ENCODE measurements at places on chromosomes 13 and 19.

- DNase-seq, result no peak
Observed at GRCh38 chr19:29535214-29535831, 9.5 kb downstream of the VSTM2B start.

GRCh38 chr13:34758628-34759027 is 183.4 kb upstream of the NBEA start:
- no peak for DNase-seq

GRCh38 chr13:101417043-101417406 is 717 bp upstream of the NALCN start:
- no peak for DNase-seq

DNA sequence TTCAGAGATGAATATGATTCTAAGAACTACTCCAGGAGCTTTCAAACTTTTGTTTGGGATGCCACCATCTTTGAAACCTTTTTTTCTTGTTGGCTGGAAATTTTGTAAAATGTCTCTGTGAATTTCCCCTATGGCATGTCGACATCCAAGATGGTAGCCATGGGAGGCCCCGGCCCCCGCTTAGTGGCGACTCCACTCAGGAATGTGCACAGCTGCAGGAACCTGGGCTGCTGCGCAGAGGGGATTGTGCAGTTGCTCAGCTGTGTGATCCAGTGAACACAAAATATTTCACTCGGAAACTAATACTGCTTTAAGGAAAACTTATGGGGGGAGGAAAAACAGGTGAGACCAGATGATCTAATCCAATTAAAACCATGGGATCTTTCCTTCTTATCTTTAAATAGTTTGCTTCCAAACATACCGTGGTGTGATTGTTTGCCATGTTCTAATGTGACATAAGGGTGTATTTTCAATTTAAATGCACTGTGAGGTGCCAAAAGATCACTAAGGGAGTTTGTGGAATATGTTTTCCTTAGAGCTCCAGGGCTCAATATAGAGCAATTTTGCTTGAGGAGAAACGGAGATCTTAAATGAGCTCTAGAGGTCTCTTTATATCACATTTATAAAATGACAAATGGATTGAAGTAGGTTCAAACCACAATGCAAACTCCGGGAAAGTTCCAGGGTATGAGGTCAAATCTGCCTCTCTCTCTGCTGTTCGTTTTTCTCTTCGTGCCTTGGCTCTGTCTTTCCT is 497.7 kb downstream of the FGF9 start:
- DNase-seq, result no peak

DNA sequence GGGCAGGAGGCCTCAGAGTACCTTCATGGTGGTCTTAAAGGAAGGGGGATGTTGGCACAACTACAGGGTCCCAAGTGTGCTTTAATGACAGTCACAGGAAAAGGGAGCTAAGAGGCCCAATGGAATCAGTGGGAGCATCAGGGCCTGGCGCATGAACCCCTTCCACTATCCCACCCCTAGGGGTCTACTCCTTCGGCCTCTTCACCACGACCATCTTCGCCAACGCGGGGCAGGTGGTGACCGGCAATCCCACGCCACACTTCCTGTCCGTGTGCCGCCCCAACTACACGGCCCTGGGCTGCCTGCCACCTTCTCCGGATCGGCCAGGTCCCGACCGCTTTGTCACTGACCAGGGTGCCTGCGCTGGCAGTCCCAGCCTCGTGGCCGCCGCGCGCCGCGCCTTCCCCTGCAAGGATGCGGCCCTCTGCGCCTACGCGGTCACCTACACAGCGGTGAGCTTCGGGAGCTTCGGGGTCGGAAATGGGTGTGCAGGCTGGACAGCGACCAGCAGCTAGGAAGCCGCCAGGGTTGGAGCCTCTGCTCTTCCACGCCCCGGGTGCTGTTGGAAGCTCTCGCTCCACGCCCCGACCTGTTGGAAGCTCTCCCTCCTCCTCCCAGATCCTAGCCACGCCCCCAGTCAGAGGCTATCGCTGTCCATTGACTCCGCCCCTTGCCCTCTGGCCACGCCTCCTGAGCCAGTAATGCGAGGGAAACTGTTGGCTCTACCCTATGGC is 6.0 kb downstream of the PLPPR2 start:
- DNase-seq, result peak; percentile 50

GRCh38 chr13:88866195-88866594 is 1195.0 kb downstream of the SLITRK5 start:
- DNase-seq, result no peak

DNA sequence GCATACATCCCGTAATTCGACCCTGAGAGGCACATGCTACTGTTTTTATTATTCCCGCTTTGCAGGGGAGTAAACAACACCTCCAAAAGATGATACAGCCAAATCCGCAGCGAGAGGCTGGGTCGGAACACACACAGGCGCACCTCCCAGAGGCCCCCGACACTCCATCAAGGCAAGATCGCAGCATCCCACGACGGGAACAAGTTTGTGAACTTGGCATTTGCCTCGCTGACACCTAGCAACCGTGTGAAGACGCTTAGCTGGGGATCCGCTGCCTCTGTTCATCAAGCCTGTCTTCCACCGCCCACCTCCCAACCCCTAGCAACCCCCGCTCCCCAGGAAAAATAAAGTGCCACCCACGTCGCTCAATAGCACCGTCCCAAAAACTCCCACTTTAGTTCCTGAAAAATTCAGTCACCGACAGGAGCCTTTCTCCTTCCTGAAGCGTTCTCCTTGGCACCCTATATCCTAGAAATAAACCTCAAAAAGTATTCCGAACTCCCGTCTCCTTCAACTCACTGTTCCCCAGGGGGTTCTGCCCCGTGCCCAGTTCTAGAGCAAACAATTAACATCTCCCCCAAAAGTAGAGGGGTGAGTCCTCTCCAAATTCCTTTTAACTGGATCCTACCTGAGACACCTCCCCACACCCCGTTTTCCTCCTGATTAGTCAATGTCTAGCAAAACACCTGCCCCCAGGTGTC is 1.7 kb downstream of the GNG7 start:
- DNase-seq, result no peak

DNA sequence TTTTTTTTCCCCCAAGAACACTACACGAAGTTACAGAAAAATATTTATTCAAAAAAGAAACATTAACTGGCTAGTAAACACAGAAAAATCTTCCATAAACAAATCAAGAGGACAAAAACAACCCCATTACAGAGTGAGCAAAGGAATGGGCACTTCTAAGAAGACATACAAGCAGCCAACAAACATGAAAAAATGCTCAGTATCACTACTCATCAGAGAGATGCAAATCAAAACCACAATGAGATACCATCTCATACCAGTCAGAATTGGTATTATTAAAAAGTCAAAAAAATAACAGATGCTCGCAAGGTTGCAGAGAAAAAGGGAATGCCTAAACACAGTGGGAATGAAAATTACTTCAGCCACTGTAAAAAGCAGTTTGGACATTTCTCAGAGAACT is 131.7 kb downstream of the UGGT2 start:
- no peak for DNase-seq

DNA sequence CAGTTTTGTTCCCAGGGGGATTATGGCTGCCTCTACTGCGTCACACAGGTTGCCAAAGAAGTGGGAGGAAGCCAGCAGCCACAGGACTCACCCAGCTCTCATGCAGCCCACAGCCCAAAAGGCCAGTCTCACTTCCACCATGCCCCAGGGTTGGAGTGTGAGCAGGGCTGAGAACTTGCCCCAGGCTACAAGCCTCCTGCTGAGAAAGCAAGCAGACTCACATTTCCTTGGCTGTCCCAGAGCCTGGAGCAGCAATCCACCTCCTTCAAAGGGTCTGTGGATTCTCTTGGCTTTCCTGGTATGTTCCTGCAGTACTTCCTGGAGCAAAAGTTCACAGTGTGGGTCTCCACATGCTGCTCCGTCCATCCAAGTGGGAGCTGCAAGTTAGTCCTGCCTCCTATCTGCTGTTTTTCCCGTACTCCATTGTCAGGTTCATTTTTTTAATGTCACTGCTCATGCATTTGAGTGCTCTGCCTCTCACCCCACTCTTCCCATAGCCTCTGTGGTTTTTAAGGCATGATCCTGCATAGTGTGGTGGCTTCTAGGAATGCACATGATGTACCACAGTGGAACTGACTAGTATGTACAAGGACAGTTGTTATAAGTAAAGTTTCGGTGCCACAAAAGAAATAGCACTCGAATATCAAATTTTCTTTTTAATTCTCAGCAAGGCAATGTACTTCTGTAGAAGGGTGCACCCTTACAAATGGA is 56.2 kb upstream of the ARHGEF7 start:
- no peak for DNase-seq
